Lung (tissue), 17 donors: ENCODE measurements at places on chromosomes 4 and X. TPM values are rescaled to one million over a fixed set of nuclear protein-coding genes. Genes with fewer than 3 reads are reported as not detected.

GRCh38 chr4:41145571-41146078, 68.7 kb downstream of the APBB2 start:
- DNase-seq: no peak

DNA sequence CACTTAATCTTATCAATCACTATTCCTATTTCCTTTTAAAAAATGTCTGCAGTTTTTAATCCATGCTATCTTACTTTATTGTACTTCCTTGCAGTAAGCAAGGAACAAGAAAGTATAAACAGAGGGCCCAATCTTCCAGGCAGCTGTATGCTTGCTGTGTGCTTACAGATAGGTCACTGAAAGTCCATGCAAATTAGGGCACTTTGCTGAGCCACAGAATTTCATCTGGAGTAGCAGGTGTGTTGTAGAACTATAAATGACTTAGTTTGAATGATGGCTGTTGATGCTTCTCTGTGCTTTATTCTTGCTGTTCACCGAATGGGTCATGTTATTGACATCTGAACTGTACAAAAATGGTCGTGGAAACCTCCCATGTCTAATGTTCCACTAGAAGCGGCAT, 154.6 kb downstream of the ATOH1 start:
- DNase-seq: no peak

GRCh38 chrX:140733766-140734342, 24.3 kb downstream of the LINC00632 start:
- peak; percentile 42 for DNase-seq

DNA sequence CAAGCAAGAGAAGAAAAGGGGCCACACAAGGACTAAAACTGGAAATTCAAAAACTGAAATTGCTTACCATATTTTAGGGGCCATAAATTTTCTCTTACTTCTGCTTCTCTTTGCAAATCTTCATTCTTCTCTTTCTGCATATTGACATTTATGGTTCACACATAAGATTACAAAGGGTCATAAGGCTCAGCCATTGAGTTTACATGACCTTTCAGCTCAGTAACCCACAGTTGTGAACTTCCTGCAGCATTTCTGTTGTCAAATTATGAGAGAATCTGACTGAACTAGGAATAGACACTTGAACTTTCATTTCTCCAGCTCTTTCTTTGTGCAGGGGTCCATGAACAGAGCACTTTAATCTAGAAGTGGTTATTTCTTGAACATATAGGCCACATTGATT, 434.8 kb upstream of the CT83 start:
- no peak for DNase-seq

DNA sequence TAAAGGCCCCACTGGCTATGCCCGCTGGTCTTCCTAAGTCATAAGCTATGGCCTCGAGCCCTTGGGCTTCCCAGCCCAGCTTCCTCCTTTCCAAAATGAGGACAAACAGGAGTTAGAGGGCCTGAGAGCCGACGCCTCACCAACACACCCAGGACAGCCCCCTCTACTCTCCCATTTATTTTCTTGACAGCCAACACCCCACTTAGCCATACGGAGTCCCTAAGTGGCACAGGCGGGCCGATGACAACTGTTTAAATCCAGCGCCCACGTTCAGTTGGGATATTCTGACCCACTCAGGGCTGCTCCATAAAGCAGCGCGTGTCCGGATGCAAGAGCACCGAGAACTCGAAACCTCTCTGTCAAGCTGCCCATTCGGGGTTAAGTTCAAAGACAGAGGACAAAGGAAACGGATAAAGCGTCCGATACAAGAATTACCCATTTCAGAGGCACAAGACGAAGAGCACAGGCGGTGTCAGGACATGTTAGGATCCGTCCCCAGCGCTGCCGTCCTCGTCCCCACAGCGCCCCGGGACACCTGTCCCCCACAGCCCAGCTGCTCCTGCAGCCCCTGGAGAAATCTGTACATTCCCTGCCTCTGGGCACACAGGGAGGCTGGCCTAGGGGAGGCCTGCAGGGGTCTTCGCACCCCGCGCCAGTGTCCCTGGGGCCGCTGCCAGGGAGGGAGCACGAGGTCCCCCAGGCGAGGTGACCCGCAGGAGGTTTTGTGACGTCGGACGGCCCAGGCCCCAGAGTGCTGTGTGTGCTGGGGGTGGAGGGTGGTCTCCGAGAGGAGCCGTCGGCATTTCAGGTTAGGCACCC, 1.2 kb downstream of the PRKX start:
- DNase-seq: peak; percentile 69

DNA sequence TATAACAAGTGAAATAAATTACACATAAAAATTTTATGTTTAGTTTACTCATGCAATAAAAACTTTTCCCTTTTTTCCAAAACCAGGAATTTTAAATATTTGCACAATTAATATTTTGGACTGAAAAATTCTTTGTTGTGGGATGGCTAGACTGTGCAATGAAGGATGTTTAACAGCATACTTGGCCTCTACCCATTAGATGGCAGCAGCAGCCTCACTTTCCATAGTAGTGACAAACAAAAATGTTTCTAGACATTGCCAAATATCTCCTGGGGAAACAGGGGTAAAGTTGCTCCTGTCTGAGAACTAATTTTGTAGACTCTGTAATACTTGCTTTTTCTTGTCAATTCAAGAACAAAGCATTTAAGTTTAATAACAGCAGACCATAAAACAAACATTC, 49.8 kb downstream of the SCLT1 start:
- peak; percentile 20 for DNase-seq

DNA sequence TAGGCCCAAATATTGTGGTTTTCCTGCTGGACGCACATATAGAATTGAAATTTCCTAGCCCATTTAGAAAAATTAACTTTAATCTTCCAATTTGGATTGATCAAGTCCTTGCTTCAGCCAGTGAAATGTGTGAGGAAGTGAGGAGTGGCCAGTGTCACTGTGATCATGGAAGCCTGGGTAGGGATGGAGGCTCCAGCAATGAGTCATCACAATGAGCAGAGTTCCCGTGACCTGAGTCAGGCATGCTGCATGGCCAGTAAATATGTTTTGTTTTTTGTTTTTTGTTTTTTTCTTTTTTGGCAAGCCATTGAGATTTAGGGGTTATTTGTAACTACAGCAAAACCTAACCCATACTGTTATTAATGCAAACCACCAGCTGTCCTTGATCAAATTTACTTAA, 52.1 kb downstream of the IDS start:
- DNase-seq: no peak

The MAGEA8 gene
- not detected for total RNA-seq

The GYPA gene
- total RNA-seq: 11.0 TPM

The CMC4 gene
- 9.5 TPM for total RNA-seq

The ERVMER34-1 gene
- 2.2 TPM for total RNA-seq
